AG04450 (cell line): ENCODE measurements at places on chromosomes 7 and 10.

GRCh38 chr10:97075961-97076525 lies 109.7 kb downstream of the SLIT1 start:
- DNase-seq = no peak

GRCh38 chr10:36602374-36602773 lies 523.0 kb upstream of the ANKRD30A start:
- peak; percentile 24 for DNase-seq

GRCh38 chr7:10022957-10023356 lies 950.7 kb upstream of the PHF14 start:
- no peak for DNase-seq

- no peak for DNase-seq
Observed at GRCh38 chr10:119365773-119366599, 158.6 kb downstream of the GRK5 start.

DNA sequence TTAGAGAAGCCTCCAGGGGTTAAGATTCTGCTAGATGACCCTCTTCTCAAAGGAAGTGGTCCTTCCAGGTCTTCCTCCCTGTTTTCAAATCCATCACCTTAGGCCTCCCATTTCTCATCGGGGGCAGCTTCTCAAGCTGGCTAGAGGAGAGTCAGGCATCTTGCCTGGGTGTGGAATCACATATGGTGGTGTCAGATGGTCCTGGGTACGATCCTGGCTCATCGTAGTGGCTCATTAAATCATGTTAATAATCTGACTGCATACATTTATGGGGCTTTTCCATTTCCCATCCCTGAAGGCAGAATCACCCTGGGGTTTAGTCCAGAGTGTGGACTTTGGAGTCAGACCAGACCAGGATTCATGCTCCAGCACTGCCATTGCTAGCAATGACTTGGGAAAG lies 132.6 kb downstream of the RPS24 start:
- no peak for DNase-seq

GRCh38 chr7:21912305-21912704 lies 33.4 kb downstream of the CDCA7L start:
- DNase-seq = peak; percentile 10

- DNase-seq = no peak
Observed at GRCh38 chr7:20395104-20395503, 64.4 kb downstream of the ITGB8 start.

DNA sequence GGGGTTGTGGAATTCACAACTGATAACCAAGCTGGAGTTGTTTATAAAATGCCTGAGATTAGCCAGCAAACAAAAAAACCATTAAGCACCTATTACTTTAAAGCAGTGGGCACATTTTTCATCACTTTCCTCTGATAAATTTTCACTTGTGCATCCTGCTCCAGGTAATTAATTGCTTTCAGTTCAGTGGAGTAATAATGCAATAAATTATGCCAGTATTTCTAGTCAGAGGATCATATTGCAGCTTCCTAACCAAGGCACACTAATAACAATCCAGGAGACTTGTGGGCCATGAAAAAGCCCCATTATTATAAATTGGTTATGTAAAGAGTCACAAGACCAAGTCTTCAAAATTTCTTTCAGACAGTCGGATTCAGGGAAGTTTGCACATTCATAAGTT lies 193.2 kb downstream of the LRMDA start:
- DNase-seq = no peak

GRCh38 chr7:141619745-141620144 lies 68.5 kb downstream of the AGK start:
- no peak for DNase-seq

DNA sequence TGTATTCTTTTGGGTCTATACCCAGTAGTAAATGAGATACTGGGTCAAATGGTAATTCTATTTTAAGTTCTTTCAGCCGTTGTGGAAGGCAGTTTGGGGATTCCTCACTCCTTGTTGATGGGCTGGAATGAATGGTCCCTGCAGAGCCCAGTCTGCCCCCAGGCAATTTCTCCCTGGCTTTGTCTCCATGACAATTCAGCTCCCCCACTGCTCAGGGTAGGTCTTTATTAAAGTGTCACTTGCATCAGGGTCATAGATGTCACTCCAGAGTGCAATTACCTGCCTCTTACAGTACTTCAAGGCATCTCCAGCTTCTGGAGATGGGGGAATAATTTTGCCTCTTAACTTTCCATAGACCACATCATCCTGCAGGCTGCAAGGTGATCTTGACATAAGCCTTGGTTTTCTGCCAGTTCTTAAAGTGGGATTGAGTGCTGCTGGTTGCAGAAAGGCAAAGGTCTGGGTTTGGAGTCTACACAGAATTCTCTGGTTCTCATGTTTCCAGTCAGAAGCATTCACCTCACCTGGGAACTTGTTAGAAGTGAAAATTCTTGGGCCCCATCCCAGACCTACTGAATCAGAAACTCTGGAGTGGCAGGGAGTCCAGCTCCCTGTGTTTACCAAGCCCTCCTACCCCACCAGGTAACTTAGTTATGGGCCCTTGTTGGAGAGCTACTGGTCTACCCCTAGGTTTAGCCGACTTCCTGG lies 442.4 kb downstream of the GALNT17 start:
- no peak for DNase-seq

DNA sequence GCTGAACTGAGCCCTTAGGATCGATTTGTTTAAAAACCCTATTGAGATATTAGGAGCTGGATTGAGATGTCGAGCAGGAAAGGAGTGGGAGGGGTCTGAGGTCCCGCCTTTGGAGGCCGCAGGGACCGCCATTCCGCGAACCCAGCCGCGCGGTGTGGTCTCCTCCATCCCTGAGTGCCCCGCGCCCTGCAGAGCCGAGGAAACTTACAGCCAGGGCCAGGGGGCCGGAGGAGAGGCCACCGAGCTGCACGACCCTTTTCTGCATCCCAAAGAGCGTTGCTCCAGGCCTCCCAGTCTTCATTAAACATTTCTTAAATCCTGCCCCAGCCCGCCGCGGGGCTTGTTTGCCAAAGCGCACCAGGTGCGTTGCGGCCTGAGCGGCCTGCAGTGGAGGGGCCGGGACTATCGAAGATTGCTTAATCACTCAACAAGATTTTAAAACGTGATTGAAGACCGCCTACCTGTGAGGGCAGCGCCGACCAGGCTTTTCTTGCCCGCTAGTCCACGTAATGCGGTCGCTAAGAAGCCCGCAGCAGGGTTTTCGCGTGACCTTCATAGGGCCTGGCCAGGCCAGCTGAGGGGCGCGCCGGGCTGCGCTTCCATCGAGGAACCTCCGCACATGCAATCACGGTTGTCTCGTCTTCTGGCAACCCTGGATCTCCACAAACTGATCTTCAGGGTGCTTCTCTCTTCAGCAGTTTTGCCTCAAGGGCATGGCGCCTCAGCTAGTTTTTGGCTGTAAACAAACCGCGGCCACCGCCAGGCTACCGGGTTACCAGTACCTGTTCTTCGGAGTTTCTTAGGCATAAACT lies 2.0 kb upstream of the CTBP2 start:
- DNase-seq = no peak

DNA sequence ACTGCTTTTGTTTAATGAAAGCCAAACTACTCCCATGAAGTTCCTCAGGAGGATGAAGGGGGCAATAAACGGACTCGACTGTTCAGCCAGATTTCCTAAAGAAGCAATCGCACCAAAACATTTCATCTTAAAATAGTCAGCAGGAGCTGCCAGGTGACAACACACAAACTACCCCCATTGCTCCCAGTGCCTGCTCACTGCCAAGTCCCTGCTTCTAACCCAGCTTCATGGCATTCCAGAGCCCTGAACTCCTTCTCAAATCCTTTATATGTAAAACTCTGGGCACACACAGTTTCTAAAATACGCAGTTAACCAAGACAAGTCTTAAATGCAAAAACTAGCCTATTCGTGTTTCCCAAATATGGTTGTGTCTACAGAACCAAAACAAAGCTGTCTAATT lies 110.0 kb downstream of the SORBS1 start:
- DNase-seq = no peak

DNA sequence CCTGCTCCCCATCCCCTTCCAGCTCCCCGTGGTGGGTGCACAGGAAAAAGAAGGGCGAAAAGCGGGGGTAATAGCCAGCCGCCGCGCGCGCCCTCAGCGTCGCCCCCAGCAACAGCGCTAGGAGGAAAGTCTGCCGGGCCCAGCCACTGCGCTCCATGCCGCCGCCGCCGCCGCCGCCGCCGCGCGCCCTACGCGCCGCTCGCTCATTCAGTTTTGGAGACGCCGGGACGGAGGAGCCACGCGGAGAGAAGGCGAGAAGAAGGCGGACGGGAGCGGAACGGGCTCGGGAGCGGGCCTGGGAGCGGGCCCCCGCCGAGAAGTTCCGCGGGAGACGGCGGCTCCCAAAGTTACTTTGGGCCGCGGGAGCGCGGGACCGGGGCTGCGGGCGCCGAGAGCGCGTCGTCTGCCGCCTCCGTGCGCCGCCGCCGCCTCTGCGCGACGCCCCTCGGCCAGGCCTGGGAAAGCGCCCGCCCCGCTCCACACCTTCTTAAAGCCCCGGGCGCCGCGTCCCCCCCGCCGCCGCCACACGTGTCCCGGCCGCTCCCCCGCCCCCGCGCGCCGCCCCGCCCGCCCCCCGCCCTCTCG lies at the start of gene RELN:
RELN (minus strand) TSS at position 459 of the 585 bp plus-strand sequence; CDS start at position 157, 302 bp downstream.
- no peak for DNase-seq

DNA sequence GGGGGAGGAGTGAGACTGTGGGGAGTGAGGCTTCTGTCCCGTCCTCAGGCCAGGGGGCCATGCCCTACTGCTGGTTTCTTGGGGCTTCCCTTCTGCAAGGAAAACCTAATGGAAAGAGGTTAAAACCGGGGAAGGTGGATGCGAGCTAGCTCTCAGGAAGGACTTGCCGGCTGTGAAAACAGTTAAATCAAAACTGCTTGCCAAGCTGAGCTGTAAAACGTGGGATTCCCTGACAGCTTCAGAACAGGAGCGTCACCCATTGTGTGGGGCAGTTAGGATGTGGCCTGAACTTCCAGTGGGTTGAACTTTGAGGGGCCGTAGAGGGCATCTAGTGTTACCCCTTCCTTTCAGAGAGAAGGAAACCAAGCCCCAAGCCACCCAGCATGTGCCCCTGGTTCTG lies 13.1 kb downstream of the TSPAN15 start:
- no peak for DNase-seq

- no peak for DNase-seq
Observed at GRCh38 chr7:19969859-19970493, 196.6 kb upstream of the TMEM196 start.

DNA sequence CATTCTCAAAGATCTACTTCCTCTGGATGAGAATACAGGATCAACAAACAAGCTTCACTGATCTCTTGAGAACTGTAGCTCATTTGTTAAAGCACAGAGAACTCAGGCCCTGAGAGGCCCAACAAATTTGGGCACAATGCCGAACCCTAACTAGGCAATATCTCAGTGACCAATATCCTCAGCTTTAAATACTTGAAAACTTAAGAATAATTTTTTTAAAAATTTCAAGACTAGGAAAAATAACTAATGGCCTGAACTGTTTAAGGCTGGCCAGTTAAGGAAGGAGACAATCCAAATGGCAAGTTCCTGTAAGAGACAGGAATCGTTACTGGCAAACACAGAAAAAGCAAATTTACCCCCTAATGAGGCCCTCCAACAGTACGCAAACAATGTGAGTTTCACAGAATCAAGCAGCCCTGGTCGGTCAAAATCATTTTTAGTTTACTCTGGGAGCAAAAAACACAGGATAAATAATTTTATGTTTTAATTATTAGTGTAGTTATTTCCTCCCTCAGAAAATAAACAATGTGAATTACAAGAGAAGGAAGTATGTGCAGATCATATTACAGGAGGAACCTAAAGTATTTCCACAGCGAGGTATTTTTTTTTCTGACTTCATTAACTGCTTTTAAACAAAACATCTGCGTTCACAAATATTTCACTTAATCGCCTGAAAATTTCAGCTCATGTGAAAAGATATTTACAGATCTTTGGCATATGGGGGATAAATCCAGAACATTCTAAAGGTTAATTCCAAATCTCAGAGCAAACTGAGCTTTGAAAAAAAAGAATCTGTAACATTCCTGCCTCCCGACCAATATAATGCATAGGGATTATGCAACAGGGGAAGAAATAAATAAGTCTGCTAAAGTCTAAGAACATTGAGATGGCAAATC lies 39.5 kb downstream of the NT5C2 start:
- no peak for DNase-seq

DNA sequence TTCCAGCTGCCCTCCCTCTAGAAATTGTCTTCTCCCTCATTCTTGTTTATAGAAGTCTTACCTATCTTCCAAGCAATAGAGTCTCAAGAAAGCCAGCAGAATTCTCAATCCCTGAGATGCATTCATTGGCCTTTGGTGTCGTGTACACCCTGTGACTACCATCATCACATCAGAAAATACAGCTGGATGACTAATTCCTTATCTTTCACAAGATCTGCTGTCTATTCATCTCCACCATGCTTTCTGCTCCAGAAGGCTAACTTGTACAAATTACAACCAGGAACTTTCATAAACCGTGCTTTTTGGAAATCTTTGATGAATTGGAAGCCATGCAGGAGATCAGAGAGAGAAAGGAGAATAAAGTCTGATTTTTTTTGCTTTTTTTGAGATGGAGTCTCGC lies 1062.9 kb upstream of the GHITM start:
- DNase-seq = no peak

- DNase-seq = no peak
Observed at GRCh38 chr10:1367938-1368841, 312.0 kb downstream of the WDR37 start.

DNA sequence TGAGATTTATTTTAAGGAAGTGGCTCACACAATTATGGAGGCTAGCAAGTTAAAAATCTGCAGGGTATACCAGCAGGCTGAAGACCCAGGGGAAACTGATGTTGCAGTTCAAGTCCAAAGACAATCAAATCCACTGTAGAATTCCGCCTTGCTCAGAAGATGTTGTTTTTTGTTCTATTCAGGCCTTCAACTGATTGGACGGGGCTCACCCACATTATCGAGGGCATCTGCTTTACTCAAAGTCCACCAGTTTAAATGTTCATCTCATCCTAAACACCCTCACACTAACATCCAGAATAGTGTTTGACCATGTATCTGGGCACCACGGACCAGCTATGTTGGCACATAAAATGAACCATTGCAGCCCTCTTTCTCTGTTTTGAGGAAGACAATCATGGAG lies 211.2 kb upstream of the GPR26 start:
- DNase-seq = no peak

DNA sequence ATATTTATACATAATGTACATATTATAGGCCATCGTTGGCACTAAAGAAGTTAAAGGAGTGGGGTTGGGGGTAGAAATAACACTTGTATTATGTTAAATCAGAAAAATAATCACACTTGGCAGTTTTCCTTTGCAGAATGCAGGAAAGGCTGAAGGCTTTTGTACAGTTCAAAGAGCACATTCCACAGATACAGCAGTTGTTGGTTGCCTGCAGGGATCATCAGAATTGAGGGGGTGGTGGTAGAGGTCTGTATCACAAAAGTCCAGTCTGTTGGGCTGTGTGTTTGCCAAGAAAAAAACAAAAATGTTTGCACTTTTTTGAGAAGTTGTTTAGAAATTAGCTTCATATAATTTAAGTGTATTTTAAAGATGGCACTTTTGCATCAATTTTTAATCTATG lies 231.8 kb upstream of the FOXP2 start:
- no peak for DNase-seq

DNA sequence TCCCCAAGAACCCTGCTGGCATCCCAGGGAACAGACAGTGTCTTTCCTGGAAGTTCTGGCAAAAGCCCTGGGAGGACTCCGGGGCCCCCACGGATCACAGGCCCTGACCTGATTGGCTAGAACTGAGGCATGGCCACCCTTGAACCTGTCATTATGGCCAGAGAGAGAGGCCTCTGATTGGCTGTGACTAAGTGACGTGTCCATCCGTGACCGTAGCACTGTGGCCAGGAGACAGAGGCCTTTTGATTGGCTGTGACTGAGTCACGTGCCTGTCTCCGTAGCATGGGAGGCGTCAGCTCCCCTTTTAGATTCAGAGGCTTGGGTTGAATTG lies 163.8 kb downstream of the RGS10 start:
- DNase-seq = no peak

- peak; percentile 2 for DNase-seq
Observed at GRCh38 chr7:46034056-46034768, 113.1 kb upstream of the IGFBP3 start.
